ENCODE measurements at places on chromosomes 12 and 14. TPM values are rescaled to one million over a fixed set of nuclear protein-coding genes. Genes with fewer than 3 reads are reported as not detected.

- DNase-seq: no peak
Observed at GRCh38 chr12:1966561-1967226, 37.6 kb downstream of the DCP1B start.

GRCh38 chr14:22384167-22384549 lies 204.9 kb downstream of the DAD1 start:
- DNase-seq: no peak

The TAS2R30 gene
- total RNA-seq: 0.60 TPM

- no peak for DNase-seq
Observed at GRCh38 chr14:99179946-99180345, 92.1 kb downstream of the BCL11B start.

The IQSEC3 gene
- 0.64 TPM for total RNA-seq
